ENCODE measurements at places on chromosomes 5 and 9. TPM values are rescaled to one million over a fixed set of nuclear protein-coding genes. Genes with fewer than 3 reads are reported as not detected.

DNA sequence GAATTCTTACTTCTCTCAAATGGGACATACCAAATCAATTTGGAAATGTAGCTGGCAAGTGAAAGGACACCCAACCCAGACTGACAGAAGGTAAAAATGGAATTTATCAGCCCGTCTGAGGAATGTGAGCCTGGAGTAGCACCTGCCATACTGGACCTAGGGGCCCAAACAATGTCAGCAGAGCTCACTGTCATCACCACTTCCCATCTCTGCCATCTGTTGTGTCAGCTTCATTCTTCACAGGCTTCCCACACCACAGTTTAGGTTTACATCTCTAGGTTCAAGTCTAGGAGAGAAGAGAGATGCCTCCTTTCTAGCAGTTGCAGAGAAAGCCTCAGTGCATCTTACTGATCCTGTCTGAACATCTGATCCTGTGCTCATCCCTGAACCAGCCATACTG is 222.4 kb downstream of the DOCK8 start:
- H3K27ac ChIP-seq: no peak overlapping the region
- no peak overlapping the region for H3K4me3 ChIP-seq
- no peaks in the 10 kb centered on the region for H3K36me3 ChIP-seq

Gene SLC25A2
- 0.67 TPM for total RNA-seq

Gene GRXCR2
- total RNA-seq: 0.16 TPM

Gene TLX3
- not detected for total RNA-seq

- peak; percentile 40 for DNase-seq
- H3K4me3 ChIP-seq: no peak overlapping the region
- no peaks in the 10 kb centered on the region for H3K4me1 ChIP-seq
- H3K27me3 ChIP-seq: no peaks in the 10 kb centered on the region
- no peak overlapping the region for H3K27ac ChIP-seq
- no peaks in the 10 kb centered on the region for H3K36me3 ChIP-seq
These were observed 643.6 kb downstream of the ACTL7B start for GRCh38 chr9:108212184-108212583.

Gene FOXD4L3
- not detected for total RNA-seq

GRCh38 chr9:137430723-137431415 is 7.7 kb downstream of the NOXA1 start:
- H3K4me1 ChIP-seq: peaks cover 5% of the 10 kb centered on the region
- DNase-seq: no peak
- H3K4me3 ChIP-seq: no peak overlapping the region
- H3K36me3 ChIP-seq: no peaks in the 10 kb centered on the region
- no peak overlapping the region for H3K27ac ChIP-seq
- H3K27me3 ChIP-seq: no peaks in the 10 kb centered on the region

Measured in Caco-2 (cell line).